Activated gamma-delta T cell treated with anti-CD3 and anti-CD28 coated beads, Interleukin-2, amount 50 U/mL, for 16 hours (primary cell): ENCODE measurements at places on chromosomes 13 and 19.

GRCh38 chr19:10748927-10749434, 31.1 kb downstream of the DNM2 start:
- no peak for DNase-seq

- DNase-seq = no peak
Measured at GRCh38 chr13:114311908-114312307, 2.4 kb upstream of the CHAMP1 start.

GRCh38 chr13:101896541-101896940, 444.1 kb downstream of the ITGBL1 start:
- no peak for DNase-seq

DNA sequence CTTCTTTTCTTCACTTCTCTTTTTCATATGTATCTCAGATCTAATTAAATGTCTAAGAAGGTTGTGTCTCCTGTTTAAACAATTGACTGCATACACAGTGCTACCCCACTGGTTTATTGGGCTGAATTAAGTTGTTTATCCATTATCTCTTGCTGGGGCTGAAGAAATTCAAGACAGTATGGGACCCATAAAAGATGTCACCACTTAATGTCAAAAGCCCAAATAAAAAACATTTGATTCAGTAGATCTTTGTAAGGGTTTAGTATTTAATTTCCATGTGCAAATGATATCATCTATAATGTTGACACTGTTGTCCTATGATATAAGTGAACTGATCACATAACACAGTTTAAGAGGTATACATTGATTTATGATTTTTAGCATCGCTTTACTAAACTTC, 1431.9 kb upstream of the PCDH20 start:
- no peak for DNase-seq

DNA sequence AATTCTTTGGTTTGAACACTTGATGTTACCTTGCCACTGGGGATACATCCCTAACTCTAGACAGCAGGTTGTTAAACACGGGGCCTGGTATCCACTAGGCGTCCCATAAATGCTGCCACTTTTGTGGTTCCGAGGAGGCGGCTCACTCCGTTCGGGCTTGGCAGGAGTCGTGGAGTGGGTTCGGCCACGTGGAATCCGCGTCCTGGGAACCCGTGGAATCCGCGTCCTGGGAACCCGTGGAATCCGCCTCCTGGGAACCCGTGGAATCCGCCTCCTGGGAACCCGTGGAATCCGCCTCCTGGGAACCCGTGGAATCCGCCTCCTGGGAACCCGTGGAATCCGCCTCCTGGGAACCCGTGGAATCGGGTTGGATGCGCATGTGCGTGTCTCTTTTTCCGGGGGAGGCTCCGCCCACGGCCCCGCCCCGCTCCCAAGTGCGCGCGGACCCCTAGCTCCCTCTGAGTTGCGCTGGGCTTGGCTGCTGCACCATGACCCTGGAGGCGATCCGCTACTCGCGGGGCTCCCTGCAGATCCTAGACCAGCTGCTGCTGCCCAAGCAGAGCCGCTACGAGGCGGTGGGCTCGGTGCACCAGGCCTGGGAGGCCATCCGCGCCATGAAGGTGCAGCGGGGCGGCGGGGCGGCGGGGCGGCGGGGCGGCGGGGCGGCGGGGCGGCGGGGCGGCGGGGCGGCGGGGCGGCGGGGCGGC, at the start of gene MRI1:
Gene MRI1 (plus strand): TSS at position 422 of the 707 bp plus-strand sequence. CDS start 67 bp downstream, at position 489.
- DNase-seq = peak; percentile 45

DNA sequence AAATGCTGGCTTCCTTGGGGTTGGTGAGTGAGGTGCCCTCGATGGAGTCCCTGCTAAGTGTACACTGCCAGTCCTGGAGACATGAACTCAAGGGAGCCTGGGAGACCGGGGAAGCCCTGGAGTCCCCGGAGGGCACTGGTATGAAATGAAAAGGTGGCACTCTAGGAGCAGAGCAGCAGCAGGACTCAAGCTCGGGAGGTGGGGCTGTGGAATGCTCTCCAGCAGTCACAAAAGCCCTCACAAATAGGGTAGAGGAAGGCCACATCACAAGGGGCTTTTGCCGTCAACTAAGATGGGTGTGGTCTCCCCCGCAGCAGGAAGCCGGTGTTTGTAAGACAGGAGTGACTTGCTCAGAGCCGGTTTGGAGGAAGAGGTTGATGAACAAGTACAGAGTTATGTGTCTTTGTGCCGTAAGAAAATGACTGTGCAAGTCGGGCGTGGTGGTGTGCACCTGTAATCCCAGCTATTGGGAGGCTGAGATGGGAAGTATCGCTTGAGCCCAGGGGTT, 19.3 kb downstream of the CCNE1 start:
- DNase-seq = peak; percentile 38

- no peak for DNase-seq
Measured at GRCh38 chr13:76851961-76852360, 34.2 kb downstream of the KCTD12 start.

- no peak for DNase-seq
Measured at GRCh38 chr19:8305798-8306197, 2.4 kb downstream of the CD320 start.

DNA sequence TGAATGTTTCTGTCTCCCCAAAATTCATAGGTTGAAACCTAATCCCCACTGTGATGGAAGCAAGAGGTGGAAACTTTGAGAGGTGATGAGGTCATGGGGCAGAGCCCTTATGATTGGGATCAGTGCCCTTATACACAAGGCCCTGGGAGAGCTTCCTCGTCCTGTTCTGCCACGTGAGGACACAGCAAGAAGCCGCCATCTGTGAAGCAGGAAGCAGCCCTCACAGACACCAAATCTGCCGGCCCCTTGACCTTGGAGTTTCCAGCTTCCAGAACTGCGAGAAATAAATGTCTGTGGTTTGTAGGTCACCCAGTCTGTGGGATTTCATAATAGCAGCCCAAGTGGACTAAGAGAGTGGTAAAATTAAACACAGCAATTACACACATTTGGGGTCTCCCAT, 737.4 kb downstream of the UQCRFS1 start:
- no peak for DNase-seq

GRCh38 chr13:34620862-34621261, 321.2 kb upstream of the NBEA start:
- no peak for DNase-seq

- no peak for DNase-seq
Measured at GRCh38 chr13:110541526-110541920, 20.0 kb downstream of the RAB20 start.

DNA sequence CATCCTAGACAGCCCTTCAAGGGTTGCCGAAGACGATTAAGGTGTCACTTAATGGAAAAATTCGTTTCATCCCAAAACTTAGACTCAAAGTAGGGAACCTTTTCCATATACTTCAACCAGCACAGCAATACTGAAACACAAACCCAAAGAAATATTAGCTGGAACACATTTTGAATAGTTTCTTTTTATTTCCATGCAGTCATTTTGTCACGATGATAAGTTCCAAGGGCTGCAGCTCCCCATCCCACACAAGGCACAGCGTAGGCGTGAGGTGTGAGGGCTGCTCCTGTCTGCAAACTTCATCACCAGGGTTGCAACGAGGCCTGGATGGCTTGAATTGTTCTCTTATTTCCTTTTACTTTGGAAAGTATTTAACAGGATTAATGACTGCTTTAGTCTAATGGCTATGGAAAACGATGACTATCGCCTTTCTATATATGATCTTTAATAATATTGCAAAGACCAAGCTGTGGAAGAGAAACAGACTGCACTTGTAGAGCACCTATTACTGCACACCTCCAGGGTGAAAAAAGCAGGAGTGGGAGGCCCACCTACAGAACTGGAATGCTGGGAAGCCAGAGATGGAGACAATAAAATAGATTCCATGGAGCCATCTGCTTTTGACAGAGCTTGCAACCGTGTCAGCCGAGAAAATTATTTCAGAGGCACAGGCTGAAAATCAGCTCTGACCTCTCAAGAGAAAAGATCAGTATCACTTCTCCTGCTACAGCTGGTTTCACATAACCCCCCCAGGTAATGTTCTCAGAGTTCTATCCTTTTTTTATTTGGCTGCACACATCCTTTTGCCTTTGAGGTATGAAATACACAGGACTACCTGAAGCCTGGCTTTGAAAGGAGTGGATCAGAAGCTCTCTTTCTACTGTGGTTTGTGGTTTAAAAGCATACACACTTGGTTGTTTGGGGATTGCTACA, 274.5 kb upstream of the NBEA start:
- no peak for DNase-seq

DNA sequence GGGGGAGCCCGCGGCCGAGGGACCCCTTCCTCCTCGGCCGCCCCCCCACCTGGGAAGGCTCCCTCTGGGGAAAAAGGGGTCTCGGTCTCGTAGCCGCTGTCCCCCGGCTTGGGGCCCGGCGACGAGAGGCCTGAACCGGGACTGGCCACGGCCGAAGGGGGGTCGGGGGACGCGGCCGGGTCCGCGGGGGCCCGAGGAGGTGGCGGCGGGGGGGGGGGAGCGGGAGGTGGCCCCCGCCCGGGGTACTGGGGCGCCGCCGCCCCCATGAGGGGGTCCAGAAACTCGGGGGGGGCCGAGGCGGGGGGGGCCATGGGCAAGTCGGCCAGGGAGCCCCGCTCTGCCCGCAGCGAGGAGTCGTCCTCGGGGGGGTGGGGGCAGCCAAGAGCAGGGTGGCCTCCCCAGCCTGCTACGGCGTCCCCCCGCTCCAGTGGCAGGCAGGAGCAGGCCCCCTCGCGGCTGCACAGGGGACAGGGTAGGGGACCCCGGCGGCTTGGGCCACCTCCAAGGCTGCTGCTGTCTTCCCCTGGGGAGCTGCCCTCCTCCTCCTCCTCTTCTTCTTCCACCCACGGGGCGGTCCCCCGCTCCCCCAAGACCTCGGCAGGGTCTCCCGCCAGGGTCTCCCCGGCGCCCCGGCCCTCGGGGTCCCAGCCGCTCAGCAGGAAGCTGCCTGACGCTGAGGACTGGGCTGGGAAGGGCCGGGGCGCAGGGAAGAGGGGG, 12.9 kb downstream of the LMTK3 start:
- no peak for DNase-seq

- DNase-seq = no peak
Measured at GRCh38 chr19:49157445-49158224, at the start of gene TRPM4. TRPM4 (plus strand) TSS chr19:49157792; CDS start chr19:49157867, 75 bp downstream.

- DNase-seq = no peak
Measured at GRCh38 chr13:81596224-81596753, 1255.4 kb upstream of the SPRY2 start.

GRCh38 chr19:38867171-38867780, 10.8 kb downstream of the RINL start:
- no peak for DNase-seq

DNA sequence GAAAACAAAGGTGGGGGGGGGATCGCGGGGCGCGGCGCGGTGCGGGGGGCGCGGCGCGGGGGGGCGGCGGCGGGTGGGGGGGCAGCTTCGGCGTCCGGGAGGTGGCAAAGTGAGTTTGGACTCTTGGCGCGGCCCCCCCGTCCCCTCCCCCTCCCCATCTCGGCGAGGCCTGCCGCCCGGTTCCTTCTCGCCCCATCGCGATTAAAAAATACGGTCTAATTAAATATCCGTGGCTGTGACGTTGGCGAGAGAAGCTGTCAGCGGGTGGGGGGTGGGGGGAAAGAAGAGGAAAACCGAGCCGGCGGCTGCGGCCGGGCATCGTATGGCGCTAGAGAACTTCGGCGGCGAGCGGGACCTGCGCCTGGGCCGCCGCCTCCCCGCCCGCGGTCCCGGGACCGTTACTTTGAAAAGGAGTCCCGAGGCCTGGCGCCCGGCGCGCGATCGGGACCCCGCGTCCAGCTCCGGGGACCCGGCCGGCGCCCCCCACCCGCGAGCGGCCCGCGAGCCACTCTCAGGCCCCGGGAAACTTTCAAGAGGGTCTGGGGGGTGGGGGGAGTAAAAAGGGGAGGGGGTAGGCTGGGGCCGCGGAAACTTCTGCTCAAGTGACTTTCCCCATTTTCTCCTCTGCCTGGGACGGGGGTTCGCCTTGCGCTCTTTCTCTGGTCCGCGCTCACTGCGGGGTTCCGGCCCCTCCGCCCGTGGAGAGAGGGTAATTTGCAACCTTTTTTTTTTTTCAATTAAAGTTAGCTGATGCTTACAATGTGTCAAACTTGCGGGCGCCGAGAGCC, 146.3 kb upstream of the ZNF536 start:
- no peak for DNase-seq

DNA sequence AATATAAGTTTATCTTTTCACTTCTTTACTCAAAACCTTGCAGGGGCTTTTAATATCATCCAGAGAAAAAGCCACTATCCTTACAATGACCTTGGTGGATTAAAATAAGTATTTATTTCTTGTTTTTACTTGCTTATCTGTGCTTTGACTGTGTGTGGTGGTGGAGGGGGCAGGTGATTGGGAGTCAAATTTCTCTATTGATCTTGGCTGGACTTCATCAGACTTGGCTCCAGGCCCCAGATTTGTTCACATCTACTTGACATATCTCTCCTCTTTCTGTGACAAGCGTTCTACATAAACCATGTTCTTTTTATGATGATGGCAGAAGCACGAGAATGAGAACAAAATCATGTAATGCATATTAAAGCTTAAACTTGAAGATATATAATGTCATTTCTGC, 670.8 kb downstream of the PCDH17 start:
- no peak for DNase-seq

DNA sequence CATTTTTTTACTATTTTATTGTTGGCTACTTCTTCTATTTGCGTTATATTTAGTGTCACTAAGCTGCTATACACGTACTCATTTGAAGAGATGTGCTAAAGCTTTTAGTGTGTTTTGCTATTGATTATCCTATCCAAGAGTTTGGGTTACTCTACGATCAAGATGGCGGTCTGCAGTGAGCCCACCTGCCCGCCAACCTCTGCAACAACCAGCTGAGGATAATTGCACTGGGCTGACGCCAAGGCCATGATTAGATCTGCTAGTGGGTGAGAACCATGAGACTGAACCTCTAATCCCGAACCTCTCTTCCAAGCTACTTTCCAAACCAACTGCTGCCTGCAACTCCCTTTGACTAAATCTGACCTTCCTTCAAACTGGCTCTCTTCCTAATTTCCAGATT, 1.8 kb downstream of the CPB2 start:
- DNase-seq = no peak

- no peak for DNase-seq
Measured at GRCh38 chr13:42274386-42275097, 2.6 kb downstream of the AKAP11 start.

- DNase-seq = no peak
Measured at GRCh38 chr19:48804496-48804895, 6.3 kb downstream of the BCAT2 start.

DNA sequence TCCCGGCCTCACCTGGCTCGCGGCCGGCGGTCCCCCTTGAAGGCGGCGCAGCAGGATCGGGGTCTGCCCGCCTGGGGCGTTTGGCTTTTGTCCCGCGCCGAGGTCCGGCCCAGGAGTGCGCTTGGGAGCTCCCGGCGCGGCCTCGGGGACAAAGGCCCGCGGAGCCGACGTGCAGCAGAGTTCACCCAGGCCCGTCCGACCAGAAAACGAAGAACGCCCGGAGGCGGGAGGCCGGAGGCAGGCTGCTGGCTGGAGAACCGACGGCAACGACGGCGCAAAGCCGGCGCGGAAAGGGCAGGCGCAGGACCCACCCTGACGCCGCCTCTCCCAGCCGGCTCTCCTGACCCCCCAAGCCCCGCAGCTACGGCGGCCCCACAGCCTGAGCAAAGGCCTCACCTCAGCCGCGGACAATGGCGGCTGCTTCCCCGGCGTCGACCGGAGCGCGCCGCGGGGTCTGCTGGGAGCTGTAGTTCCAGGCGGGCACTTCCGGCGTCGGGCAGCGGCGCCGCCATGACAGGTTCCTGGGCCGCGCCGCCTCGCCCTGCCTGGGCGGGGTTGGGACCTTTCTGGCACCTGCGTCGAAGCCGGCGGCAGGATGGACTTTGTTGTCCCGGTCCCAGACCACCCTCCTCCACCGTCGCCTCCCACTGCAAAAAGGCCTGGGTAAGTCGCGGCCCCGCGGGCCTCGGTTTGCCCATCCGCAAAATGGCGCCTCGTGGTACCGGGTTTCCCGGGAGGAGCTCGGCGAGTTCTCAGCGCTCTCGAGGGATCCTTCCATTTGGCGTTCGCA, at the start of gene ZNF606:
Gene ZNF606 (minus strand): TSS at position 437 of the 790 bp plus-strand sequence. CDS start 1,501 bp downstream, outside the sequence.
- peak; percentile 69 for DNase-seq
